Neuronal stem cell (in vitro differentiated cells): ENCODE measurements at places on chromosomes 7 and 10.
A peak's percentile ranks its signal among the peaks of the same experiment; 100 is the strongest.

DNA sequence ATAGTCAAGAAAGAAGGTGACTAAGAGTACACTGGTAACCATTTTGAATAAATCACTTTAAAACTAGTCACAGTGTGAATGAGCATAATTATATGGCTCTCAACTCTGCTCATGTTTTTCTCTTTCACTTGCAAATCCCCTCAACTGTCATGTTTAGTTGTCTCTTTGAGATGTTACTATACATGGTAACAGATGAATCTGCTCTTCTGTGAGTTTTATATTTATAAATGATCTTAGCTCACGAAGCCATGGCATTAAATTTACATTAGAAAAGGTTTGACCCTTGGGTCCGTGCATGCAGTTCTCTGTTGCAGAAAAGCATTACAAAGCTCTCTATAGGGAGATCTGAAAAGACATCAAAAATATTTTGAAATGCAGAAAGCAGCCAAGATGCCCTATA, 33.0 kb upstream of the LRRTM3 start:
- no peak for DNase-seq
- no peaks in the 10 kb centered on the region for H3K36me3 ChIP-seq
- H3K27ac ChIP-seq = no peak overlapping the region

DNA sequence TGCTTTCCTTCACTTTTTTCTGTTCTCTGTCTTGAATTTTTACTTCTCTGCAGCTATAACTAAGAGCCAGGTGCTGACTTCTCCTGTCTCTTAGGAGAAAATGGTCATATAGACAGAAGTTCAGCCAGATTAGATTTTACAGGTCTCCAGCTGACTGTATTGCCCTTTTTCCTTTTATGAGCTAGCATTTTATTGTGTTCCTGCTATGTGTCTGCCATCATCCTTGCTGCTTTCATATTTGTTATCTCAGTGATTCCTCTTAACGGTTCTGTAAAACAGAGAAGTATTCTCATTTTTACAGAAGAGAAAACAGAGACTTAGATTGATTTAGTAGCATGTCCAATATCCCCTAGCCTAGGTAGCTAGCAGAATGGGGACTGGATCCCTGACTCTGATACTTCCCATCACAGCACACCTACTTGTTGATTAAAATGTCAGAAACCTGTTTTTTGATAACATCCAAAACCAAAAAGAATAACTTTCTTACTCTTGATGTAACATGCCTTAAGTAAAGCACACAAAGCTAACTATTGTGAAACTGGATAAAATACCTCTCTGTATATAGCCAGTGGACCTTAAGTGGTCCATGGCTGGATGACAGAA, 5.2 kb downstream of the KAT6B start:
- H3K27me3 ChIP-seq = no peaks in the 10 kb centered on the region
- no peak for DNase-seq
- peaks cover 6% of the 10 kb centered on the region for H3K4me1 ChIP-seq
- no peaks in the 10 kb centered on the region for H3K36me3 ChIP-seq
- H3K4me3 ChIP-seq = no peak overlapping the region

DNA sequence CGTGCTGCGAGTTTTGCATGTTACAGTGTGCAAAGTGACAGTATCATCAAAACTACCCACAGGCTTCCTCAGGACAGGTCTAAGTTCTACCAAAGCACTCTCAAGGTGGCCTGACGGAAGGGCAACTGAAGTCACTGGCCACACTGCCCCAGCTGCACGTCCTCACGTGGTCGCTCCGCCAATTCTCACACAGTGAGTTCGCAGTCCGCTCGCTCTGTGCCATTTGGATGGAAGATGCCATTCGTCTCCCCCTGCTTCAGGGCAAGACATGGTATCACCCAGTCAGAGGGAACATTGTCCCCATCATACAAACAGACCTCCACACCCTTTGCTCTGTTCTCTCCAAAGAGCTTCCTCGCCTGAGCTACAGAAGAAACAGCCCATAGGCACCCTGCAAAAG, 109.6 kb upstream of the COBL start:
- no peaks in the 10 kb centered on the region for H3K4me1 ChIP-seq
- no peak overlapping the region for H3K27ac ChIP-seq
- no peak overlapping the region for H3K4me3 ChIP-seq
- no peaks in the 10 kb centered on the region for H3K36me3 ChIP-seq

GRCh38 chr7:109076396-109076972, 506.8 kb downstream of the DNAJB9 start:
- H3K27me3 ChIP-seq = no peaks in the 10 kb centered on the region
- H3K27ac ChIP-seq = no peak overlapping the region
- no peaks in the 10 kb centered on the region for H3K36me3 ChIP-seq
- H3K4me1 ChIP-seq = no peaks in the 10 kb centered on the region
- H3K4me3 ChIP-seq = no peak overlapping the region
- no peak for DNase-seq

- peaks cover 8% of the 10 kb centered on the region for H3K4me1 ChIP-seq
- H3K27ac ChIP-seq = no peak overlapping the region
- H3K4me3 ChIP-seq = no peak overlapping the region
- H3K36me3 ChIP-seq = no peaks in the 10 kb centered on the region
- DNase-seq = peak; percentile 65
- no peaks in the 10 kb centered on the region for H3K27me3 ChIP-seq
These were observed 38.5 kb downstream of the CDK1 start for GRCh38 chr10:60816628-60817397.

GRCh38 chr10:44854693-44855350, 56.3 kb upstream of the TMEM72 start:
- peaks cover 2% of the 10 kb centered on the region for H3K4me1 ChIP-seq
- no peaks in the 10 kb centered on the region for H3K36me3 ChIP-seq
- H3K27me3 ChIP-seq = no peaks in the 10 kb centered on the region

DNA sequence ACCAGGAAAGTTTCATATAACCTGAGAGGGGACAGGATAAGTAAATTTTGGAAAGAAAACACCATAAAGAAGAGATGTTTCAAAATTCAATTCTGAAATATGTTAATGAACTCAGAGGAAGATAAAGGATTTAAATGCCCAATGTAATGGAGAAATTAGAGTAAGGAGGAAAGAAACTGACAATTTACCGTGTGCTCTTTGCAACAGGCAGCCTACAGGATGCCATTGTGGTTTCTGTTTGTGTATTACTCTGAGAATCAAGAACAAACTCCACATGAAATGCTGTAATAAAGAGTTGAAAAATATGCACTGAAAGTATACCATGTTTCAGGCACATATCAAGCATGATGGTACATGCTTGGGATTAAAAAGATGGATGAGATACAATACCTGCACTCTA, 44.8 kb upstream of the GLCCI1 start:
- H3K4me3 ChIP-seq = no peak overlapping the region
- peaks cover 10% of the 10 kb centered on the region for H3K4me1 ChIP-seq
- no peak overlapping the region for H3K27ac ChIP-seq
- H3K36me3 ChIP-seq = no peaks in the 10 kb centered on the region
- DNase-seq = no peak

DNA sequence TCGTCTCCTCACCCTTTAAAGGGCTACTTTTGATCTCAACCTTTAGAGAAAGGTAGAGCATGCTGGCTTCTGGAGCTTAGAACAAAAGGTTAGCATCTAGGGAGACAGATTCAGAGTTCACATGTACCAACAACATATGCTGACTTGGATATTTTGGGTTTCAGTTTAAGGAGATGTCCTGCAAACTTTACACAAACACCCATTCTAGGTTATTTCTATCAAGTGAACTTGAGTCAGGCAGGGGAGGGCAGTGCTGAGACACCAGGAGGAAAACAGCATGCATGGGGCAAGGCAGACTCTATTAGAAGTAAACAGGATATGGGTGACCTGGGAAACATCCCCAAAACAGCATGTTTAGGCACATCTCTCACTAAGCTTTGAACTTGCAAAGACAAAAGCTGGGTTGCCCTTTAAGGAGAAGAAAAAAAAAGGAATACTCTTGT, 43.8 kb downstream of the ARL4A start:
- peaks cover 2% of the 10 kb centered on the region for H3K4me1 ChIP-seq
- no peaks in the 10 kb centered on the region for H3K36me3 ChIP-seq
- no peak for DNase-seq
- no peak overlapping the region for H3K4me3 ChIP-seq

GRCh38 chr7:45617166-45617565, 43.0 kb downstream of the ADCY1 start:
- peaks cover 2% of the 10 kb centered on the region for H3K4me1 ChIP-seq
- H3K27me3 ChIP-seq = no peaks in the 10 kb centered on the region
- peaks cover 2% of the 10 kb centered on the region for H3K36me3 ChIP-seq
- no peak for DNase-seq
- no peak overlapping the region for H3K27ac ChIP-seq

DNA sequence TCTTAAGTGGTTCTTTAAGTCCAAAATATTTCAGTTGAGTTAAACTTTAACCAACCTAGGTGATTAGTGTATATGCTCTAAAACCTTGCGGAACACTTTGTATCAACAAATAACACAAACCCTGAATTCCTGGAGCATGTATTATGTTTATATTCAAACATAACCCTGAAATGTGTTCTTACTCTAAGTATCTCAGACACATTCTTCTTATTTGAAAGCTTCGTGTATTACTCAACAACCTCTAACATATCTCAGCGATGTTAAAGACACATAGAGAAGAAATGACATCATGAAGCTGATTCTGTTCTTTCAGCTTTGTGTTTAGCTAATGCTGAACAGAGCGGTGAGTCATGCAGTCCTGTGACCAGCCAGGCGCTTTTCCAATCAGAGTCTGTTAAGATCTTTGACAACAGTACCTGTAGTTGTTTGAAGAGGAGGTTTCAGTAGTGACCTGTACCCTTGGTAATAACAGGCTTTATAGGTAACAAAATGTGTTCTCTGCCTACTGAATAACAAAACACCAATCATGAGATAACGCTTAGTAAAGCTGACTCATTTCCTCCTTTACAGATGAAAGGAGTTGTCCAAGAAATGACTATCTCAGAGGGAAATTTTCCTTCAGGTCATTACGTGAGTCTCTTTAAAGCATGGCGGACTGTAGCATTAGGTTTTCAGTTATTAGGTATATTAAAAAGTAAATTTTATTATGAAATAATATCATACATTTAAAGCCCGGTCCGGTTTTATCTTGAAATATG, 67.3 kb upstream of the KLF6 start:
- H3K36me3 ChIP-seq = no peaks in the 10 kb centered on the region
- DNase-seq = no peak
- H3K4me1 ChIP-seq = peaks cover 15% of the 10 kb centered on the region
- no peak overlapping the region for H3K27ac ChIP-seq

DNA sequence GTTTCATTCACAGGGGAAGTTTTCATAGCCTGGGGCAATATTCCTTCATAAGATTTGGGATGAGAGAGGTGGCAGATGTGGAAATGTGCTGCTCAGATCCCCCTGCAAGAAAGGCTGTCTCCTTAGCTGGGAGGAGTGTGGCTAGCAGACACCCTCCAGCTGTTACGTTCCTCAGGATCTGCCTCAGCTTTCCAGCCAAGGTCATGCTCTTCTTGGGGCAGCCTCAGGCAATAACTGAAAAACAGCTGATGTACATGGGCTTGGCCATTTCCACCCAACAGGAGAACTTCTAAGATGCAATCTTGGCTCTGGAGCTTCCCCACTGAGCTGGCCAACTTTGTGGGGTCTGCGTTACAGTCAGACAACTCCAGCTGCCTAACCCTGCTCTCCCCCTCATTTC, 51.3 kb upstream of the SEPTIN7 start:
- peaks cover 5% of the 10 kb centered on the region for H3K4me1 ChIP-seq
- H3K36me3 ChIP-seq = no peaks in the 10 kb centered on the region
- H3K27me3 ChIP-seq = no peaks in the 10 kb centered on the region
- no peak for DNase-seq

DNA sequence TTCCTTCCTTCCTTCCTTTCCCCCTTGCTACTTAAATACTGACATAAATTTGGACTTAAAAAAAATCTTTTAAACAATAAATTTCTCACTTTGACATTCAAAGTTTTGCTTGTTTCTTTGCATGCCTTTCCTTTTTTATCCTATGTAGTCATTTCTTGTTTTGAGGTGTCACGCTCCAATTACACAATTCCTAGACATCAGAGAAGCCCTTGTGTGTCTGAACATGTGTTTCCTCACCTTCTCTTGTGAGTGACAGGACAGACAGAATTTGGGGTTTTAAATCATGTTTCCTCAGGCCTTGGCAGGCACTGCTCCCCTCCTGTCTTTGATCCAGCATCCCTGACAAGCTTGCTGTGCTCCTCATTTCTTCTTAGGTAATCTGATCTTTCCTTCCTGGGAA, 91.3 kb downstream of the CYTH3 start:
- H3K36me3 ChIP-seq = no peaks in the 10 kb centered on the region
- no peak overlapping the region for H3K4me3 ChIP-seq
- DNase-seq = no peak
- H3K4me1 ChIP-seq = peaks cover 2% of the 10 kb centered on the region
- no peak overlapping the region for H3K27ac ChIP-seq
- H3K27me3 ChIP-seq = no peaks in the 10 kb centered on the region

- H3K36me3 ChIP-seq = no peaks in the 10 kb centered on the region
- DNase-seq = no peak
- no peaks in the 10 kb centered on the region for H3K4me1 ChIP-seq
- peaks cover 2% of the 10 kb centered on the region for H3K27me3 ChIP-seq
These were observed 7.2 kb upstream of the GRID1 start for GRCh38 chr10:86373828-86374227.

DNA sequence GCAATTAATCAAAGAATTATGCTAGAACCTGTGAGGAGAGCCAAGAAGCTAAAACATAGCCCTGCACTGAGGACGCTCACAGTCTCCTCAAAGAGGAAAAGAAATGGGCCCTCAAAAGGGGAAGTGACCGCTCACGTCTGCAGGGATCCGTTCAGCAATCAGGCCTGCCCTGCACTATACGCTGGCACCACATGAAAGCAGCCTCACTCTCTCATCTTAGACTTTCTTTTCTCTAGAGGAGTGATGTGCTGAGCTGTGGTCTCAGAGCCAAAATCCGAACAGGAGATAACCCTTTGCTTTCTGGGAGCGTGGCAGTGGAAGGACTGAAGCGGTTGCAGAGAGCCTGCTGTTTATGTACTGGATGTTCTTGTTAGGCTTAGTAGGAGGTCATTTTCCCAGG, 6.3 kb upstream of the IL2RA start:
- peaks cover 28% of the 10 kb centered on the region for H3K27me3 ChIP-seq
- H3K36me3 ChIP-seq = no peaks in the 10 kb centered on the region
- no peak for DNase-seq
- no peak overlapping the region for H3K27ac ChIP-seq
- no peak overlapping the region for H3K4me3 ChIP-seq
- no peaks in the 10 kb centered on the region for H3K4me1 ChIP-seq

GRCh38 chr7:134514106-134514505, 13.3 kb upstream of the AKR1B10 start:
- no peak for DNase-seq
- H3K27me3 ChIP-seq = peaks cover 17% of the 10 kb centered on the region
- H3K4me3 ChIP-seq = no peak overlapping the region
